ENCODE measurements at places on chromosomes 1 and 21.
A peak's percentile ranks its signal among the peaks of the same experiment; 100 is the strongest.

- DNase-seq, result no peak
Measured at GRCh38 chr21:43819511-43820405, 30.4 kb downstream of the RRP1 start.

DNA sequence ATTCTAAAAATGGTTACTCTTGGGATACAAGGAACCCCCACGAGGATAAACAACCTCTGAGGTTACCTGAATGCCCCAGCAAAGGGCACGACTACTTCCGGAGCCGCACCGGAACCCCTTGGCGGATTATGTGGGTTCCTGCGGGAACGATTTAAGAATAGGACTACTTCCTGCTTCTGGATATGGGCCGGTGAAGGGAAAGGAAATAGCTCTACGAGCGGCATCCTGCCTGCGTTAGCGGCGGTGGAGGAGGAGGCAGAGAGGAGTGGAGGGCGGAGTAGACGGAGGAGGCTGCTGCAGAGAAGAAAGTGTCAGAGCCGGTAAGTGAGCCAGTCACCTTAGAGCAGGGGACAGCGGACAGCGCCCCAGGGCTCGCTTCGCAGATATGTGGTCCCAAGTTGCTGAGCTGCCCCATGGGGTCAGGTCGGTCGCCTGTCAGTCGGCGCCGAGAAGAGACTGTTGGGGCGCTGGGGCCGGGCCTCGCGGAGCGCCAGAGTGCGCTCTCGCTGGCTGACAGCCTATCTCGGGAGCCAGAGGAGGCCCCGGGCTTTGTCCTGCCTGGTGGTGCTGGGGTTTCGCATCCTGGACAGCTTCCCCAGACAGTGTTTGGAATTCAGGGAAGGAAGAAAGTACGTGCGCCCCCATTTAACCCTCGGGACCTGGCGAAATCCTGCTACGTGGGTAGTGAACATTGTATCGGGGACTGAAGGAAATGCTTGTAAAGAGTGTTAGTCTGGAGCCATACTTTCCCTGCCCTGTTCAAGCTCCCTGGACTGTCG lies at the start of gene KLHL20:
Gene KLHL20 (plus strand): TSS at position 223 of the 779 bp plus-strand sequence. CDS start 1,063 bp downstream, outside the sequence.
- no peak for DNase-seq

DNA sequence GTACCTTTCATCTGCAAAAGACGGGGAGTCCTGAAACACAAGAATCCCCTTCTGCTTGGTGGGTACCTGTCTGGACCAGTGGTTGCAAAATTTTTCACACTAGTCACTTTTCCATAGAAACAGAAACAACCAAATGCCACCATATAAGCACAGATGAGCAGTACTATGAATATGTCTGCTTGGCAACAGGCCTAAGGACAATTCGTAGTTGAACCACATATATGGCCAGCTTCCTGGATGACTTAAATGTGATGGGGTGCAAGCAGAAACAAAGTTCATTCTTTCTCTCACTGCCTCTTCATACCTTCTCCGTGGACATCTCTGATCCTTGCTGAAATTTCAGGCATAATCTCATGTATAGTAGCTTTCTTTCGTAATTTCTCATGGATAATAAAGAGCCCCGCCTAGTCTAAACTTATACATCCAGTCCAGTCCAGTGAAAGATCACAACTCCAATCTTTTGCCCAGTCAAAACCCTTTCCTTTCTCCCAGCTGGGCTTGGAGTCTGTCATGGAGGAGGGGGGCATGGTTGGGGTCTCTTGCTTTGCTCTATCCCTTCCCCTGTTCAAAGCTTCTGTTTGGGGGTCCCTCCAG lies 7.0 kb downstream of the FCAMR start:
- no peak for DNase-seq

DNA sequence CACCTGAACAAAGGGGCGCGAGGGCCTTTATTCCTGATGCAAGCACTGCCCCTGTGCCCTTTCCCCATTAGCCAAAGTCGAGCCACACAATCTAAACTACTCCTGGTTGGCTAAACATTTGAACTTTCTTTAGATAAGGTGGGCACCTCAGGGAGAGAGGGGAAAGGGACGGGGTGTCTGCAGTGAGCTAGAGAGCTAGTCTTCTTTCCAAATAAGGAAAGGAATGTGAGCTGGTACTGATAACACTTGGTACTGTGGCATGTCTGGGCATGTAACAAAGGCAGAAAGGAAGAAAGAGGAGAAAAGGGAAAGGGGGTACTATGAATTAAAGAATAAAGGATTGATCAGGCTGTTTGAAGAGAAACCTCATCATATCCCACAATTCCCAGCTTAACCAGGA lies 62.8 kb downstream of the OVGP1 start:
- no peak for DNase-seq

DNA sequence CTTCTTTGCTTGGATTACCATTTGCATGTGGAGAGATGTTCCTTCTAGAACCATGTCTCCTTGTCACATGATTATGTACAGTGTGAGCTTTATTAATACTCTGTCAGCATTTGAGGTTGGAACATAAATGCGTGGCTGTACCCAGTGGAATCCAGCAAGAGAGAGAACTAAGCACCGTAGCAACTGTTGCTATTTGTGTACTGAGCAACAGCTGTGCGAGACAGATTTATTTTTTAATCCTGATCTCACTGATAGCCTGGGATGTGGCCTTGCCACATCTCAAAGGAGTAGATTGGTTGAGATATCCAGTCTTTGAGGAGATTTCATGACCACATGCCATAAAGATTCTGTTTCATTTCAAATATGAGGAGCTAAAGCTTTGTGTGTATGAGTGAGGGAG lies 43.4 kb downstream of the KIF1B start:
- DNase-seq, result no peak

- DNase-seq, result no peak
Measured at GRCh38 chr1:115303364-115303763, 34.7 kb downstream of the NGF start.

GRCh38 chr1:24621121-24621520 lies 22.0 kb upstream of the SRRM1 start:
- no peak for DNase-seq

- no peak for DNase-seq
Measured at GRCh38 chr1:166174108-166174507, 7.3 kb upstream of the FAM78B start.

GRCh38 chr1:171904778-171905450 lies 63.6 kb downstream of the DNM3 start:
- DNase-seq, result no peak

- DNase-seq, result no peak
Measured at GRCh38 chr1:192080684-192081083, 77.6 kb upstream of the RGS18 start.

DNA sequence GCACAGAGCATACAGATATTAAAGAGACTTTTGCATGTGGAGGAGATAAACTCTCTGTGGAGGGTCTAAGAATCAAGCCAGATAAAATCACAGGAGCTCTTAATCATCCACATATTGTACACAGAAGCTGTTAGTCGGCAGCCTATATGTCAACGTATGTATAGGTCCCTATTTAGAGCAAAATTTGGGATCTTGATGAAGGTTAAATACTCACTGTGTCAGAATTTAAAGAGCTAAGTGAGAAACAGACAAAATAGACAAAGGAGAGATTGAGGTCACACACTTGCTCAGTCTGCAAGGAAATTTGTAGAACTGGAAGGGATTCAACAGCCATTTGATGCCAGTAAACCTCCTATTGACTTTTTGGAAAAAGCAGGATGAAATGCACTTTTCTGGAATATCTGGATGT lies 4.1 kb upstream of the IRF2BP2 start:
- no peak for DNase-seq

DNA sequence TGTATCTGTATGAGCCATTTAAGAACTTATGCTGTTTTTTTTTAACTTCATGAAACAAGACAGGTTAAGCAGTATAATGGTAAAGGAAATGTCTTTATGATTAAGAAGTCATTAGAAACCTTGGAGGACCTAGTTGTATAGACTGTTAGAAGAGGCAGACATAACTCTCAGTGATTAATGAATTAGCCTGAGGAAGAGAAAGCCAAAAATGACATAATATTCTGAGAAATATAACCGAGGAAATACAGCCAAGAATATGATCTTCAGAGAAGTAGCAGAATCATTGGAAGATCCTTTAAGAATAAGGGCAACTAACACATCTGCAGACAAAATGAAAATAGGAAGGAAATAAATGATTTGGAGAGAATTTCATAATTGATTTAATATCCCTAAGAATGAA lies 738.1 kb upstream of the NCAM2 start:
- no peak for DNase-seq

- DNase-seq, result no peak
Measured at GRCh38 chr1:4053160-4053748, 153.2 kb upstream of the C1orf174 start.

DNA sequence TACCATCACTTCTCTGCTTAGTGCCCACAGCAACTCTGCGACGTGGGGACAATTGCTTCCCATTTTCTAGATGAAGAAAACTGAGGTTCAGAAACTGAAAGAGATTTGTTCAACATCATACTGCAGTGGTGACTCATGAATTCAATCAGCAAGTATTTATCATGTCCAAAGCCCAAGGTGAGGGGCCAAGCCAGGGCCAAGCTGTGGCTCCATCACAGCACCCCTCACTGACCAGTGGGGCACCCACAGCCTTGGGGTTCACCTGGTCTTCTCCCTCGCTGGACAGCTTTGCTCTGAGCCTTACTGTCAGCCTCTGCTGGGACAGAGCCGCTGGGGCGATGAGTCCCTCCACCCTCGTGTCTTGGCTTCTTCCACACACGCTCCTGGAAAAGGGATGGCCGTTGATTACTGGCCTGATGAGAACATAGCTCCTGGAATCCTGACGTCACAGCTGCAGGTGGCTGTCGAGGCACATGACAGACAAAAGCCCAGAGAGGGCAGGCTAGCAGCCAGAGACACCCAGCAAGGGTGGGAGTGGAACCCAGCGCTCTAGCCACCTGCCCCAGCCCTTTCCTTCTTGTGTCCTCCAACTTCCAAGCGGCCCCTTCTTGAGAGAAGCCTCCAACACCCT lies 6.2 kb downstream of the EDN2 start:
- peak; percentile 72 for DNase-seq

DNA sequence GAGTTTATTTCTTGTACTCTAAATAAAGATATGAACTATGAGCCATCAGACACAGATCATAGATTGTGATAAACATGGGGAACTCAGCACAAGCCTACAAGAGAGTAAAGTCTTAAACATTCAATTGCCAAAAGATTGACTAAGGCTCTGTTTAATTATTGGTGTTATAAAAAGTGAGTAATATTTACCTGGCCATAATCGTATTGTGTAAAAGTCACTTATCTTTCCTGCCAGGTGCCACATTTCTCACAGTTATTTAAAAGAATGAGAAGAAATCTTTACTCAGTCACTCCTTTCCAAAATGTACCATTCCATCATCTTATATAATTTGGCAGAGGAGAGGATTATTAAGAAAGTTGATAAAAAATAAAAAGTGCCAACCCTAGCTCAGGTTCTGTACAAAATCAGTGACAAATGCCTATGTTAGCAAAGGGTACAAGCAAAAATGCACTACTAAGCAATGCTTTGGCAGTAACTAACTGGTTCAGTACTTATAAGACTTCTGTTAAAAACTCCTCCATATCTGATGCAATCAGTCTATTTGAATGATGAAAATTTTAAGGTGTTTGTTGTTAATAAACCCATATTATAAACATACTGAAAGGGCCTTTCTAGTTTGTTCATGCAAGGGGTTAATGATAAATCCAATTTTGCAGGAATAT lies 5.8 kb upstream of the NR5A2 start:
- no peak for DNase-seq

DNA sequence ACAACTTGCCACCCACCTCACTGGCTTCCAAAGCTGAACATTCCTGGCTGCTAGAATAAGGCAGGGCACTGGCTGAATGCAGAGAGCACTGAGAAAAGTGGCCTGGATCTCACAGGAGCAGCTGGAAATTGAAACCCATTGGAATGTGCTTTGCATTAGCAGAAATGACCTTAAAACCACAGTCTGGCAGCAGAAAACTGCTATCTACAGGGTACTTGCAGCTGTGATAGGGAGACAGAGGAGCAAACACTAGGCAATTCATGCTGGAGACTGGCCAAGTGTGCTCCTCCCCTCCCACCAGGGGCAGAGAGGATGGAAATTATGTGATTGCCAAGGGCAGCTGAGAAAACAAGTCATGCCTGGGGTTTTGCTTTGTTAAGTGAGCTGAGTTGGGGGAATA lies 47.2 kb downstream of the HSD3B1 start:
- no peak for DNase-seq
